ENCODE measurements at places on chromosomes 5 and 9.

DNA sequence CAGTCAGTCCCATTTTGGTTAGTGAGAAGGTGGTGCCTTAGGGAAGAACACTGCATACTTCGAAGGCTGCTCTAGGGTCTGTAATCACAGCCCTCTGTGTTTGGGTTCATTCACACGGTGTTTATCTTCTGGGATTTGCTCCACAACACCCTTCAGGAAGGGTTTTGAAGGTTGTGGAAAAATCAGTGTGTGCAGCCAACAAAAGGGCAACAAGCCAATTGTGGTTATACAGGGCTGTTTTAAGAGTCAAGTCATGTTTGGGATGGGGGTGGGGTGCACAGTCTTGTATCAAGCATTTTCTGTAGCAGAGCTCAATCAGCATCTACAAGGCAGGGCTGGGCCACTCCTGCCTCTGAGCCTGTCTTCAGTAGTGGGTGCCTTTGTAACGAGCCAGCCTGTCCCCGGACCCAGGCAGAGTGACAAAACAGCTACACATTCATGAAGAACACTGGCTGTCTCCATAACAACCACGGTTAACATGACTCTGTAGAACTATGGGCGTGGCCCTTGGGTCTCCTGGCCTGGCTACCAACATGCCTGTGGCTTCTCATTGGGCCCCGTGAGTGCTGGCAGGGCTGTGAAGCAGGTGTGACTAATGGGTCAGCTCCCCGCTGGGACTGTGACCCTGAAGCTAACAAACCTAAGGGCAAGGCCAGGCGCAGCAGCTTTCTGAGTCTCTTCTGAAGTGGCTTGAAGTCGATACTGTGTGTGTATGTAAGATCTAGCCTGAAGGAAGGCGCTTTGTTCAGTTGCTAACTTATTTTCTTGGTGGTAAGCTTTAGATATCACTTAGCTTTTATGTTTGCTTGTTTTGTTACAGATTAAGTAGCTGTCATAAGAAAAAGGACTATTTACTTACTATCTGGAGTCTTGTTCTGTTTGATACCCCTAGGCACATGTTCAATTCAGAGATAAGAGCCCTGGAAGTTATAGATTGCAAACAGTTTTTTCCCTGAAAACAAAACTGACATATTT is 27.9 kb upstream of the GOLM1 start:
- no peak for DNase-seq

DNA sequence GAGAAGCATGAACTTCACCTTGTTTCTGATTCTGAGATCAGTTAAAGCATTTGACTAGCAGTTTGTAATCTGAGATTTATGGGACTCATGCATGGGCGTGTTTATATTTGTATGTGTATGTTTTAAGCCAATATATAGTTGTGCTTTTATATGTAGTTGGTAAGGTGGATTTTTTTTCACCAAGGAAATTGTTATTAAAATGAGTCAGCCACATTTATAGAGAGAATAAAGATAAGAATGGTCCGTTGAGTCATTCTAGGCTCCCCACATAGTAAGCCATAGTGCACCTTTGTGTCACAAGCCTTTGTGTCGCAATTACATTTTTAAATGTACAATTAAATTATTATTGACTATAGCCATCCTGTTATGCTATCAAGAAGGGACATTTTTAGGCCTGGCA is 89.0 kb downstream of the NLN start:
- no peak for DNase-seq

DNA sequence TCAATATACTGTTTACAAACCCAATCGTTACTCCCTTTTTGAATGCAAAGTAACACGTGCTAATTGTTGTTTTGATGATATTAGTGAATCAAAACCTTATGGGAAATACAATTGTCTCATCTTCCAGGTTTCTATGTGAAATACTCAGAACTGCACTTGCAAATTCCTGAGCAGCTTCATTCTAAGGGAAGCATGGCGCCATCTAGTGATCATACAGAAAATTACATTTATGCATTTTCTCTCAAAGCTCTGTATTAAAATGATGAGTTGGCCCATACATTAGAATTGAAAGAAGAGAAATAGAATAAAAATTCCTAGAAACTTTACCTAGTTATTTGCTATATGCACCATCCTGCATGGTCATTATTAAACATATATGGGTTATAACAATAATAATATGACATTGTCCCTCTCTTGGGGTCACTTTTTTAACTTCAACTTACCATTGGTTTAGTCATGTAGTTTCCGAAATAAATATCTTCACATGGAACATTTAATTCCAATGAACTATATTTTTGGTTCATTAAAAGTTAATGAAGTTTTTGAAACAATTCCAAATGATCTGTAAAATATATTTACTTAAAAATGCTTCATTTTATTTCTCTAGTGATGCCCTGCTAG is 220.0 kb downstream of the PDE4D start:
- no peak for DNase-seq

DNA sequence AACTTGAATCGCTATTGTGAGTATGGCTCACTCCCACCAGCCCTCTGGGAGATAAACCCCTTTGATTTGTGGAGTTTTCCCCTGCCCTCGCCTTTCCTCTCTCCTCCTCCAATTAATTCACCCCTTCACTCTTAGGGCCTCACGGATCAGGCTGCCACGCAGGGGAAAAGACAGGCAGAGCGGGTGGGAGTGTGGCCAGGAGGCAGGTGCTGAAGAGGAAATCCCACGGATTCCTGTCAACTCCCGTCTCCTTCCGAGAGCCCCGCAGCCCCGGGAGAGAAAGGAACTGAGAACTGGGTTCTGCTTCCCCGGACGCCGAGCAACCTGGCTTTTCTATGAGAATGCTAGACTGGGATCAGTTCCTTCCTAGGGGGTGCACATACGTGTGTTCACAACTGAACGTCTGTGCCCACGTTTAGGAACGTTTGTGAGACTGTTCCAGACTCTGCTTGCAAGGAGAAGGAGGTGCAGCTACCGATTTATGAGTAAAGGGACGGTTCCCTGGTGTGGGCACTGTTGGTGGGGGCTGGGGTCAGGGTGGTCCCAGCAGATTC is 314.5 kb upstream of the TLE4 start:
- no peak for DNase-seq

GRCh38 chr5:139828207-139828895 is 32.7 kb downstream of the PSD2 start:
- no peak for DNase-seq

DNA sequence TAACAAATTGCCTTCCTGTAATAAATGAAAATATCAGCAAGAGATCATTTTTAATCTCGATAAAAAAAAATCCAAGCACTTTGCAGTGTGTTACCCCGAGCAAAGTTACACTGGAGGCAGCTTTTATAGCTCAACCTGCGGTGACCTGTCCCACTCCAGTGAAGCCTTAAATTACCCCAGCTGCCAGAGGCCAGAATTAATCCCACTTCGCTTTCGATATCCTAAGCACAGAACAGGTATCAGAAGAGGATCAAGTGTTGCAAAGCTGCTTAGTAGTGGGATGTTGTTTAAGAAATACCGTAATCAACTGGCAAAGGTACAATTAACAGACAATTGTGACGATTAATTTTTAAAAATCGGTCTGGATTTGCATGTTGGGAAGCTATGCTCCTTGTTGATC is 314.0 kb downstream of the AGTPBP1 start:
- no peak for DNase-seq

DNA sequence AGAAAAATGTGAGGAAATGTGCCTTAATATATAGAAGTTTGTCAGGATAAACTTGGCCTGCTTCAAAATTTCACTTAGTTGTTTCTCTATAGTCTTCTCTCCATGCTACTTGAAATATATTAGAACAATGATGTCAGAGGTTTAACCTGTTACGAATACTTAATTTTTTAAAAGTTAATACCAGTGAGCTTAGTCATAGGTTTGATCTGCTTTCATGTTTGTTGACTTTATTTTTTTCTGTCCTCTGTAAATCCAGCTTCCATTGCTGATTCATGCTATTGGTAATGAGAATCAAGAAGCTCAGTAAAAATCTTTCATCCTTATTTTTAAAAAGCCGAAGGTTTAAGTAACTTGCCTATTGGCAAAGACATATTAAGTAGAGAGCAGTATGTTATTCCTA is 27.9 kb downstream of the BDP1 start:
- no peak for DNase-seq

DNA sequence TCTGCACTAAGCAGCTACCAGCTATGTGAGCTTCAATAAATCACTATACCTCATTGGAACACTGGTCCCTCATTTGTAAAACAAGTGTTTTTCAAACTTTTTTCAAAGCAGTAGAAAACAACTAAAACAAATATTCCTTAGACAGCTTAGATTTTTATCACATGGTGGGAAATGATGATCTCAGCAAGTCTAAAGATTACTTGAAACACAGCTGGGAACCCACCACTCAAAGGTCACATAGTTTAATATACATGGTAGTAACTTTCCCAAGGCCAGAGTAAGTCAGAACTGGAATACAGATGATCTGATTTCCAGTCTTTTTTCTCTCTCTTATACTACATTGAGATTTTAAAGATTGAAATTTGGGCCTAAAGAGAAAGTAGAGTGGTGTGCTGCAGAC is 850 bp upstream of the C6 start:
- DNase-seq, result no peak

GRCh38 chr5:122067390-122067789 is 10.7 kb downstream of the LOX start:
- no peak for DNase-seq

DNA sequence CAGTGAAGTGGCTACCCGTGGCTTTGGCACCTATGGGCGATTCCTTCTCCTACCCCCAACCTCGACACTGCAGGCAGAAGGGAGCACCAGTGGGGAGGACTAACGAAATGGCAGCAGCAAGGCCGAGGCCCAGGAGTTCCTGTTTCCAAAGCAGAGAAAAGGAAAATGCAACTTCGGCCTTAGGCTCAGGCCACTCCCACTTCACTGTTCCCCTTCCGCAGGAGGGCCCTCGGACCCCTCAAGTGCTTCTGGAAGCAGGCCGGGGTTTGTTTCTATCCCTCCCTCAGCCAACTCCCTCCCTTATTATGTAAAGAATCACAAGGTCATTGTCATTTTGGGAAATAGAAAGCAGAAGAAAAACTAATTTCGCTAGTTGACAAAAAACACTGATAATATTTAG is 36.4 kb upstream of the NKX2-5 start:
- no peak for DNase-seq
